ENCODE measurements at places on chromosomes 5 and 9.
A peak's percentile ranks its signal among the peaks of the same experiment; 100 is the strongest.

DNA sequence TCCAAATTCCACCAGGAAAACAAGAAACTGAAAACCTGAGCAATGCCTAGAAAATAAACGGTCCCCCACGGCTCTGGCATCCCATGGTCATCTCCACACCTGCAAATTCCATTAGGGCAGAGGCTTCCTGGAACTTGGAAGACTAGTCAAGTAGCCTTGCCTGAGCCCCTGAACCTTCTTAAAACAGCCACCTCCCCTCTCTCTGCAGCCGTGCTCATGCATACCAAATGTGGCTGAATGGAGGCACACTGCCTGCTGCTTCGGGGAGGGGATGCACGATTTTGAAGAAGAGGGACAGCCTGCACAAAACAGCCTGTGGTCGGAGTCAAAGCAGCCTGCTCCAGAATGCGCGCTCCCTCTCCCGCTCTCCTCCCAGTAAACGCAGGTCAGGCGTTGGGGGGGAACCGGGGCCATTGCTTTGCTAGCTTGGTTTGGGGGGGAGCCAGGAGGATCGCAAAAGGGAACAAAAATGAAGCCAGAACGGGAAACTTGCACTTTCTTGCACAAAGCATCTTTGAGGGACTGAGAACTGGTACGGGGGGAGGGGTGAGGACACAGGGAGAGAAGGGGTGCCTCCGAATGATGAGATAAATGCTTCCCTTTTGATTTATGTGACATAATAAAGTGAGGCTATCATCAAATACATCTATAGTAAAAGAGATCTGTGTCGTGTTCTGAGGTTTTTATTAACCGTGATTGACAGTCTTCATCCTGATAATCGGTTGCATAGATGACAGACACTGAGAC, at the start of gene TRPM3:
Gene TRPM3 (minus strand): TSS at position 347 of the 747 bp plus-strand sequence. CDS start 267 bp downstream, at position 80.
- DNase-seq, result no peak

- no peak for DNase-seq
Observed at GRCh38 chr5:6182271-6182815, 196.0 kb downstream of the MED10 start.

DNA sequence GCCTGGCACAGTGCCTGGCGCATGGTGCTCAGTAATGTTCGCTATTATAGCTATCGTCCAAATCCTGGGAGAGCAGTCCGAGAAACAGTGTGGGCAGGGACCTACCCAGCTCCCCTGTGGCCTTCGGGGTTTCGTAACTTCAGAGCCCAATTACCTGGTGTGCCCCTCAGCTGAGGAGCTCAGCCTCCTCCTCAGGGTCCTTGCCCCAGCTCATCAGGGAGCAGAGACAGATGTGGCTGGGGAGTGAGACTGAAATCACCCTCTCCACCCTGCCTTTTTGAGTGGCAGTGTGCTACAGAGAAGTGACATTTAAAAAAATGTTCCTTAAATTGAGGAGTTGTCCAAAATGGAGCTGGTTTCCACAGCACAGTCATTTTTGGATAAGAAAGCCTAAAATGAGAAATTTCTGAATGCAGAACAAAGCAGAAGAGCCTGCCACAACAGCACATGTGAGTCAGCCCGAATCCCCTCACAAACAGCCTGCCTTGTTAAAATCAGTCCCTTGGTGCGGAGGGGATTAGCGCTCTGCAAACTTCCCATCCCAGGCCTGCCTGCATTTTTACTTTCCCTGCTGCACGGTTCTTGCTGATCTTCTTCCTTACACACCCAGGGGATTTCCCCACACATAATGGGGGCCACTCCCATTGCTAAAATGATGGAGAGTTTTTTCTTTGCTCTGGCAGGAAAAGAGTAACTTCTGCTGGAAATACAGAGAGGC, 78.1 kb upstream of the PITX1 start:
- DNase-seq, result no peak

- no peak for DNase-seq
Observed at GRCh38 chr9:79762070-79762469, 190.3 kb downstream of the TLE4 start.

DNA sequence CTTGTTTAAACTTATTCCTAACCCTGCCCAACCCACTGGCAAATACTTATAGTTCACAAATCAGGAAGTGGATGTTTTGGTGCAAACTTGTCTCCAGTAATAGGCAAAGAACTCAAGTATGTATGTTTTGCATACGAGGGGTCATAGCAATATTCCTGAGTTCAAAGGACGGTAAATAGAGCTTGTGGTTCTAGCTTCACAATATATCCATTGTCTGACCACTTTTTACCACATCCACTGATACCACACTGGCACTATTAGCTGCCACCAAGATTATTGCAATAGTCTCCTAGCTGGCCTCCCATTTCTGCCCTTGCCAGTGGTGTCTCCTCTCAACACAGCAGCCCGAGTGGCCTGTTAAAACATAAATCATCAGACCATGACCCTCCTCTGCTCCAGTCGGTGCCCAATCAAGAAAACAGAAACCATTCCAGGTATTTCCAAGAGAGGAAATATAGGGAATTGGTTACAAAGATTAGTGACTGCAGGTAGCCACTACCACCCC, 17.0 kb downstream of the GRXCR2 start:
- DNase-seq, result peak; percentile 45

- DNase-seq, result no peak
Observed at GRCh38 chr9:108674766-108675530, 180.8 kb downstream of the ACTL7B start.

DNA sequence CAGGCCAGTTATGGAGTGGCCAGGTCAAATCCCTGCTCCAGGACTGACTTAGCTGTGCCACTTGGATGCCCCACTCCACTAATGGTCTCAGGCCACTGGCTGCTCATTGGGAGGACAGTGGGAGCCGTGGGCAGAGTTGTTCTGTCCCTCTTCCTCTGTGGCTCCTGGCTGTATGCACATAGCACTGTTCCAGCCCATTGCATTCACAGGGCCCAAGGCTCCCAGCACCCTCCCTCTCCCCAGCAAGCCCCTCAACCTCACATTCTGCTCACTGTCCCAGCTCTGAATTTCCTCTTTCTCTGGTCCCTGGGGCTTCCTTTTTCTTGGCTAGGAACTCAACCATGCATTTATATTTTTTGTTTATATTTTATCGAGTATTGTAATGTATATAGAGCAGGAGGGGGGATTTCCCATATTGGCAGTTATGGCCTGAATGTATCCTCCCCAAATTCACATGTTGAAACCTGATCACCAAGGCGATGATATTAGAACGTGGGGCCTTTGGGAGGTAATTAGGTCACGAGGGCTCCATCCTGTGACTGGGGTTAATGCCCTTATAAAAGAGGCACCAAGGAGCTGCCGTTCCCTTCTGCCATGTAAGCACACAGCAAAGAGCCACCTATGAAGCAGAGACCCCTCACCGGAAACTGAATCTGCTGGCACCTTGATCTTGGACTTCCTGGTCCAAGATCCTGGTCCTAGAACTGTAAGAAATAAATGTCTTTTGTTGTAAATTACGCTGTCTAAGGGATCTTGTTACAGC, 17.0 kb upstream of the MVB12B start:
- no peak for DNase-seq

GRCh38 chr9:123033864-123034601, 566 bp downstream of the GPR21 start:
- DNase-seq, result no peak

- no peak for DNase-seq
Observed at GRCh38 chr5:170287532-170287931, 10.0 kb downstream of the LCP2 start.

GRCh38 chr9:111502506-111502905, 18.3 kb upstream of the ECPAS start:
- no peak for DNase-seq

GRCh38 chr9:13282998-13283397, 3.5 kb upstream of the MPDZ start:
- DNase-seq, result no peak

DNA sequence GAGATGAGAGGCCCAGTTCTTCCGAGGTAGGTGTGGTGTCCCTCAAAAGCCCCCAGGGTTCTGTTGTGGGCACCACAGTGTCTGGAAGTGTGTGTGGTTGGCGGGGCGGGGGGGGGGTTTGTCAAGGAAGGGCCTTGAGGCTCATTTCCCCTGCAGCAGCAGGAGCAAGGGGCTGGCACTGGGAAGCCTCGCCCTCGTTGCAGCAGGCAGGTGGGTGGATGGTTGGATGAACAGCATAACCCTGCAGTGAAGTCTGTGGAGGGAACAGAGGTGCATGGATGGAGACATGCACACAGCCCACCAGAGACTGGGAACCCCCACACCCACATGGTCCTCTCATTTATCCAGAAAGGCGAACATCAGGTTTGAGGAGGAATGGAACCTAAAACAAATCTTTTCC, 2.0 kb upstream of the SPATA31E1 start:
- DNase-seq, result no peak

GRCh38 chr5:93274291-93274690, 306.7 kb downstream of the NR2F1-AS1 start:
- DNase-seq, result no peak

- no peak for DNase-seq
Observed at GRCh38 chr9:95584176-95584575, 67.4 kb upstream of the PTCH1 start.

GRCh38 chr9:112629671-112630485, 88.0 kb downstream of the INIP start:
- DNase-seq, result no peak

DNA sequence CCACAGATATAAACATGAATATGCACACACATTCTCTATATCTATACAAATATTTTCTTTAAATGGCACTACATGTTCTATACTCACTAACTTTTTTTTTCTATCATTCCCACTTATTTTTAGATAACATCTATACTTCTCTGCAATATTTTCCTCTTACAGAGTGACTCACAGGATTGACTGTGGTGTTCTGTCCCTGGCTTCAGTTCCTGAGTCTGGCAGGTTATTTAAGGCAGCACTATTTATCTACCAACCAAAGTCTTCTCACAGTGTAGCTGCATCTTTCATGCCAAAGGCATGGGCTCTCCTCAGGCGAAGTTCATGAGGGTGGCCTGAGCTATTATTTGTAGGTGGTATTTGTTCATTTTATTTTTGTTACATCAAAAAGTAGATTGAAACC, 409.0 kb downstream of the PRR16 start:
- no peak for DNase-seq

- peak; percentile 15 for DNase-seq
Observed at GRCh38 chr9:4277531-4277991, 22.3 kb downstream of the GLIS3 start.

DNA sequence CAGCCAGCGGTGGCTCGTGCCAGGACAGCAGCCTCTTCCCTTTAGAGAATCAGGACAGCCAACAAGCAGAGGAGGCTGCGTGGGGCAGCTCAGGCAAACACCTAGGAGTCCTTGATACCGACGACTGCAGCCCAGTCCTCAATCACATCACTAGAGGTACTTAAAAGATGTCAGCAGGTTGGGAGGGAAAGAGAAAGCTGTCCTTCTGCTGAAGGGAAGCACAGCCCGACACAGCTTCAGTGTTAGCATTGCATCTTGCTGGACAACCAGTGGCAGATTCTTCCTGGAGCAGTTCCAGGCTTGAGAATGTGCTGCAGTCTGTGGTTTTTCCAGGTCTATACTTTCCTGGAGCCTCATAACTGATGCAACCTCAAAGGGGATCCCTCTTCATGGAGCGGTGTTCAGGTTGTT, 230.5 kb downstream of the SYK start:
- no peak for DNase-seq

DNA sequence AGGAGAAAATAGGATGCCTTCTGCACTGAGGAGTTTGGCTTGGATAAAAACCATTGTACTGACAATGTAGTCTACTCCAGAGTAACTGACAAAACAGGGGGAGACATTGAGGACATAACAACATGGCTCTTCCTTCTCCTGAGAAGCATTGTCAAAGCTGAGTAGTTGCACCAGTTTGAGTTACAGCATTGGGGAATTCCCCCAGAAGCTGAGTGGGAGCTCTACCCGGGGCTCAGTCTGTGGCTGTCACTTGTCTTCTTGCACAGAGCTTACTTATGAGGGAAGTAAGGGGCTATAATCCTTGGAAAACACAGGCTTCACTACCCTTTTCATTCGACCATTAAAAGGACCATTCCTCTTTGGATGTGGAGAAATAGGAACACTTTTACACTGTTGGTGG, 21.2 kb downstream of the HSPB3 start:
- no peak for DNase-seq

GRCh38 chr5:962801-963200, 45.8 kb upstream of the NKD2 start:
- DNase-seq, result no peak

DNA sequence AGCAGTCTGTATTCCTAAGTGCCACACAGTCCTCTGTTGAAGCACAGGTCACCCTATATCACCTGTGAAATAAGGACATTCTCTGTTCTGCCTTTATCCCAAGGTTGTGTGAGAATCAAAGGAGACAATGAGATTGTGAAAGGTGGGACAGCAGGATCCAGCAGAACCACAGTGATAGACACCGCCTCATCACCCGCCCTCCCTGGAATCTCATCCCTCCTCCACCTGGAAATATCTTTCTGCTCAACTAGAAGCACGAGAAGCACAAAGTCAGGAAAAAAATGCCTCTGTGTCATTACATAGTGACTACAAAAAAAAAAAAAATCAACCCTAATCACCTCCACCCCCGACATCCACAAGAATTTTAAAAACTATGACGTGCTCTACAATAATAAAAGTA, 32.3 kb downstream of the KLHL3 start:
- no peak for DNase-seq

- DNase-seq, result peak; percentile 32
Observed at GRCh38 chr9:128414461-128414860, 6.2 kb upstream of the CERCAM start.

- DNase-seq, result no peak
Observed at GRCh38 chr9:130844044-130844451, 9.0 kb downstream of the ABL1 start.

GRCh38 chr5:142215915-142216681, 107.5 kb downstream of the NDFIP1 start:
- peak; percentile 82 for DNase-seq

DNA sequence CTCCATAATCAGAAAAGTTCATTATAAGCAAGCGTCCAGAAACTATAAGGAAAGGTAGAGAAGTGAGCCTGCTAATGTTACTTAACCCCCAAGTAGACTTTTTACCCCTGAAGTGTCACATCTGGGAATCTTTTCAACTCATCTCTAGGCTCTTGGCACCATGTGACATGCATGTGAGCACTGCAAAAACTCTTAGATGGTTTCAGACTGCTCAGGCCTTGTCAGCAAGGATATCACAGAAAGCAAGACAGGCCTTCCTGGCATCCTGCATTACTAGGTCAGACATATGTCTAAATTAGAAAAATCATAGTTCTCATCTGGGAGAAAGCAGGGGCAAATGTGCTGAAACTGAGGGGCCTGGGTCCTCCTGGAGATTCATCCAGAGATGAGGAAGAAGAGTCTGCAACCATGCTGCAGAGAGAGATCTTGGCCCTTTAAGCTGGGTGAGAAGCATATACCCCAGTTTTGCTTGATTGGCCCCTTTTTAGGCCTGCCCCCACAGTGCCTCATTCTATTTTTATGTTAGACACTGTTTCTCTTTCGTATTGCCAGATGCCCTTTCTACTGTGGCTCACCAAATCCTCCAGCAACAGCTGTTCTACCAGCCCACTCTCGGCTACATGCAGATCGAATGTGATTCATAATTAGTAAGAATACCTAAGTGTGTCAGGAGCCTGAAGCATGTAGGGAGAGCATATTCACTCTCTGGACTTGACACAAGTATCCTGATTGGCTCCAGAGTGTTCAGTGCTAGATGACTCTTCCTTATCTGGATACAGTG, 19.0 kb downstream of the TMEM8B start:
- no peak for DNase-seq

- DNase-seq, result no peak
Observed at GRCh38 chr5:168179192-168179593, 112.3 kb upstream of the WWC1 start.
